ENCODE measurements at places on chromosomes 4 and X.
A peak's percentile ranks its signal among the peaks of the same experiment; 100 is the strongest.

GRCh38 chr4:106614441-106614840 is 245.9 kb upstream of the GIMD1 start:
- no peak for DNase-seq

DNA sequence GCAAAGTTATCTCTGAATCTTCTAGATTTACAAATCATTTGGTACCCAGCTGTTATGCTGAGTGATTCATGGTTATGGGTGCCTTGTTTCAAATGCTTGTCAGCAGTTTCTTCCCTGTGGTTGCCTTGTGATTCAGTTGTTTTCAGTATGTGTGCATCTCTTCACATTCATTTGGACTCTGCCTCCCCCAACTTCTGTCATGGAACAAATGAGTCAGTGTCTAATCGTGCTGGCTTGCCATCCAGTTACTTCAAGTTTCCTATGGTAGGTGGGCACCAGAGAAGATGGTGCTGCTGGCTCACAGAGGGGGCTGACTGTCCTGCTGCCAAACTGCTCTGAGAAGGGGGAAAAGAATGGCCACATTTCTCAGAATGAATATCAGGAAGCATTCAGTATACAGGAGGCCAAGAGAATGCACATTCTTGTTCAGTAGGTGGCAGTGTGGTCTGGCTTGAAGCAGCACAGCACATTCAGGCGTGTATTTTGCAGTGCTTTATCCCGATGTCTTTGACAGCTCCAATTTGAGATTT is 260.9 kb downstream of the GLUD2 start:
- peak; percentile 37 for DNase-seq

GRCh38 chr4:142427456-142427855 is 418.6 kb downstream of the INPP4B start:
- DNase-seq: no peak

- no peak for DNase-seq
Measured at GRCh38 chrX:68915778-68916177, 87.0 kb downstream of the EFNB1 start.

GRCh38 chr4:101910786-101911373 is 120.3 kb downstream of the BANK1 start:
- DNase-seq: no peak

DNA sequence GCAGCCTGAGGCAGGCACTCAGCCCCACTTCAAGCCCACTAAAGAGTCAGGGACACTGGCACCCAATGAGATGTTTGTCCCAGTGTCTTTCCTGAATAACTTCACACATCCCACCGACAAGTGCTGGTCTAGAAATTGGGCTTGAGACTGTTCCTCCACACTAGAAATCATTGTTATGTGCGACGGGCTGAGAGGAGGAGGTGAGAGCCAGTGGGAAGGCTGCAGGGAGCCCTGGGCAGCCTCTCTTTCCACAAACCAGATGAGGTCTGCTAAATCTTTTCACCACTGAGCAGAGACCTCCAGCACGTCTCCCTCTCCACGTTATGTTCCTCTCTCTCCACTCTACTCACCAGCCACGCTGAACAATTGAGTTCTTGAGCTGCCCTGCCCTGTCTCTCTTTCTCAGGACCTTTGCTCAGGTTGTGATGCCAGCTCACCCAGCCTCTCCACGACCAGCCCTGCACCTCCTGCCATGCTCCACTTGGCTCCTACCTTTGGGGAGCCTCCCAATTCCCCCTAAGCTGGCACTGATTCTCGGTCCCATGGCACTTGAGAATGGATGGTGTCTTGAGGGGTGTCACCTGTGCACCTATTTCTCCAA is 8.4 kb downstream of the SCD5 start:
- DNase-seq: no peak

DNA sequence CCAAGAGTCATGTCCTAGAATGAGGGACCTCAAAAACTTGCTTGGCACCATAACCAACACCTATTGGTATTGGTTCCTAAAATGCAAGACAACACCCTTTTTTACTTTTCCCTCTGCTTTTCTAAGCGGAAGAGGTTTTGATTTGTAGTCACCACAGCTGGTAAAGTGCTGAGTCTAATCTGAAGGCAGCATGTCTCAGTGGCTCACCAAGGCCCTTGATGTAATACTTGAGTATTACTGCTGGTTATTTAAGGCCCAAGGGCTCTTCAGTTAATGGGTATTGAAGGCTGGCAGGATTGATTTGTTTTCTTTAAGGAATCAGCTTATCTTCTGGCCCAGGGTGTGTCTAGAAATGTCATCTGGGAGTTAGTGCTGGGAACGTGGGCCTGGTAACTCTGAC is 735.1 kb downstream of the GLUD2 start:
- DNase-seq: no peak

DNA sequence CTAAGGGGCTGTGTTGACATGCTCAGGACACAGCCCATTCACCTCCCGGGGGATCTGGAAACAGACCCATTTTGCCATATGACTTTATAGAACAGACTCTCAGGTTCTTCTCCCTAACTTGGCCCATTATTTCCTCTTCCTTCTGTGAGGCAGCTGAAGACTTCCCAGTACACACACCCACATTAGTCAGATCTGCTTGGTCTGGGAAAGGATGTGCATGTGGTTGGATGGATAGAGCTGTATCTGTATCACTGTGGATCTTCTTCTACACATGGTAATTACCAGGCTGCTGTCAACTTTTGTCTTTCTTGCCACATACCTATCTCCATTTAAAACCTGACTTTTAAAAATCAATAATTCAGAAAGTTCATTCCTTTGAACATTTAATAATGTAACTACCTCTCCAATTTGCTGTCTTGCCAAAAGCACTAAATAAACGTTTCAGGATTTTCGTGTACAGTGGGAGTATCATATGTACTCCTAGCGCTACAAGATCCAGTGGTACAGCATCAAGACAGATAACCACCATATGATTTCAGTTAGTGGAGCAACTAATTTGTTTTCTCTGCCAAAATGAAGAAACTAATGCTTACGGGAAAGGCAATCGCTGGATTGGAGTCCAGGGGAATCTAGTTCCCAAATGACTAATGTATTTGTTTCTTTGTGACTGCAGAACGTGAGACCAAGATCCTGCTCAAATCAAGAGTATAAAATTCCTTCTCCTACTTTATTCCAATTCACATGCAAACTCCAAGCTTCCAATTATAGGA is 134.1 kb upstream of the MAP3K15 start:
- DNase-seq: no peak

DNA sequence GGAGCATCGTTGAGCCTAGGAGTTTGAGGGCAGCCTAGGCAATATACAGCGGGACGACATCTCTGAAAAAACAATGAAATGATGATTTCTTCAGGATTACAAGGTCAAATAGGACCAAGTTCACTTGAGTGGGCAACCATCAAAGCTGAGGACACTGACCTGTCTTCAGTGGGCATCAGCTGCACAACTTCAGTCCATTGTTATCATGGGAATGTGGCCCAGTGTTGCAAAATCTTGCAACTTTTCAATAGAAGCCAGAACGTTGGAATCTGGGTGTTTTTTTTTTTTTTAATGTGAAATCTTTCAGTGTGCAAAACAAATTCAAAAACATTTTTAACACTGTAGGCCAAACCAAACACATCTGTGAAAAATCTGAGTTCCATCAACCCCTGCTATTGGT is 155.4 kb upstream of the PLAC1 start:
- peak; percentile 39 for DNase-seq
